ENCODE measurements at places on chromosomes 11 and 22. TPM values are rescaled to one million over a fixed set of nuclear protein-coding genes. Genes with fewer than 3 reads are reported as not detected.

The ANGPTL5 gene
- total RNA-seq: 9.2 TPM

The APOBEC3A gene
- total RNA-seq: not detected

The GP1BB gene
- total RNA-seq: 1.5 TPM

The OR4X1 gene
- total RNA-seq: not detected

The CECR2 gene
- total RNA-seq: 1.7 TPM

The PGA4 gene
- total RNA-seq: 6.1 TPM

The IGLL5 gene
- 2.2 TPM for total RNA-seq

The HTR3B gene
- not detected for total RNA-seq

The VPREB3 gene
- not detected for total RNA-seq

The AIP gene
- 64.6 TPM for total RNA-seq

The HEPHL1 gene
- total RNA-seq: not detected

The CCDC73 gene
- not detected for total RNA-seq

The NTM gene
- total RNA-seq: 1.7 TPM

The LRRC32 gene
- 30.1 TPM for total RNA-seq

The BEST1 gene
- total RNA-seq: 8.8 TPM

The SOX10 gene
- not detected for total RNA-seq

The DEPDC7 gene
- total RNA-seq: 2.2 TPM

The TST gene
- total RNA-seq: 84.1 TPM

The KCNJ1 gene
- total RNA-seq: 0.44 TPM

The KCNQ1OT1 gene
- 5.4 TPM for total RNA-seq

The TOB2 gene
- 44.2 TPM for total RNA-seq

The SHISA8 gene
- total RNA-seq: not detected

The C22orf42 gene
- not detected for total RNA-seq

The BDNF gene
- total RNA-seq: 0.17 TPM

The SRSF8 gene
- total RNA-seq: 25.8 TPM

The SLC17A6 gene
- total RNA-seq: not detected

The VPS11 gene
- 43.4 TPM for total RNA-seq

The RASD2 gene
- total RNA-seq: 1.9 TPM

The SLC37A2 gene
- 17.0 TPM for total RNA-seq

The SPON1 gene
- 344 TPM for total RNA-seq

The CHRM4 gene
- not detected for total RNA-seq

The TSPAN32 gene
- 2.5 TPM for total RNA-seq

The ACR gene
- total RNA-seq: 1.3 TPM

The CDKN1C gene
- total RNA-seq: 215 TPM

The UBE2L3 gene
- 58.7 TPM for total RNA-seq

The TSGA10IP gene
- not detected for total RNA-seq

The C22orf23 gene
- not detected for total RNA-seq

The BTBD18 gene
- not detected for total RNA-seq

The CSF2RB gene
- 5.8 TPM for total RNA-seq

The IRAG1 gene
- total RNA-seq: 8.5 TPM

The PRR33 gene
- total RNA-seq: not detected

The PKDREJ gene
- not detected for total RNA-seq

The DSCAML1 gene
- total RNA-seq: not detected

The OR2AG2 gene
- total RNA-seq: not detected

The GGTLC2 gene
- total RNA-seq: not detected

The HDHD5 gene
- total RNA-seq: 43.4 TPM

The MS4A4A gene
- 46.7 TPM for total RNA-seq

The MDK gene
- total RNA-seq: 23.8 TPM

The SCGB1A1 gene
- total RNA-seq: not detected

The TSKU gene
- total RNA-seq: 209 TPM
